HT1080 (cell line): ENCODE measurements at places on chromosomes 12 and 14. TPM values are rescaled to one million over a fixed set of nuclear protein-coding genes. Genes with fewer than 3 reads are reported as not detected.

HOXC4 gene
- 1.8 and 1.9 TPM in 2 replicates for total RNA-seq

BDKRB2 gene
- 0.03 TPM in 1 of 2 replicates, not detected in the other for total RNA-seq

FAM90A1 gene
- not detected in 2 replicates for total RNA-seq

KRT82 gene
- total RNA-seq = not detected in 2 replicates

PROX2 gene
- 0.03 TPM in 1 of 2 replicates, not detected in the other for total RNA-seq

OASL gene
- 2.4 and 3.2 TPM in 2 replicates for total RNA-seq

SLC25A21 gene
- 0.13 and 0.37 TPM in 2 replicates for total RNA-seq

PPP2R5C gene
- 89.3 and 93.2 TPM in 2 replicates for total RNA-seq

TMTC2 gene
- total RNA-seq = 1.6 and 1.7 TPM in 2 replicates

SLC6A12 gene
- total RNA-seq = not detected in 2 replicates

VRTN gene
- total RNA-seq = not detected in 2 replicates

PLEK2 gene
- total RNA-seq = 1.4 and 2.3 TPM in 2 replicates

CAPS2 gene
- total RNA-seq = 1.1 and 3.4 TPM in 2 replicates

FGD4 gene
- 1.8 and 2.8 TPM in 2 replicates for total RNA-seq

SCAF11 gene
- 67.1 and 67.4 TPM in 2 replicates for total RNA-seq

TMCC3 gene
- total RNA-seq = 5.2 TPM in 2 replicates

TAS2R31 gene
- 0.29 and 0.40 TPM in 2 replicates for total RNA-seq

DEGS2 gene
- total RNA-seq = not detected in 2 replicates

RPL10L gene
- not detected in 2 replicates for total RNA-seq

ADGRD1 gene
- total RNA-seq = 0.03 TPM in 1 of 2 replicates, not detected in the other

CCDC177 gene
- not detected in 2 replicates for total RNA-seq

TMEM229B gene
- 5.8 and 6.0 TPM in 2 replicates for total RNA-seq

DNM1L gene
- 57.5 and 65.8 TPM in 2 replicates for total RNA-seq

RAD9B gene
- 0.23 and 0.43 TPM in 2 replicates for total RNA-seq

NGB gene
- not detected in 2 replicates for total RNA-seq

GPR84 gene
- total RNA-seq = not detected in 2 replicates
